ENCODE measurements at places on chromosomes 5 and 9.

DNA sequence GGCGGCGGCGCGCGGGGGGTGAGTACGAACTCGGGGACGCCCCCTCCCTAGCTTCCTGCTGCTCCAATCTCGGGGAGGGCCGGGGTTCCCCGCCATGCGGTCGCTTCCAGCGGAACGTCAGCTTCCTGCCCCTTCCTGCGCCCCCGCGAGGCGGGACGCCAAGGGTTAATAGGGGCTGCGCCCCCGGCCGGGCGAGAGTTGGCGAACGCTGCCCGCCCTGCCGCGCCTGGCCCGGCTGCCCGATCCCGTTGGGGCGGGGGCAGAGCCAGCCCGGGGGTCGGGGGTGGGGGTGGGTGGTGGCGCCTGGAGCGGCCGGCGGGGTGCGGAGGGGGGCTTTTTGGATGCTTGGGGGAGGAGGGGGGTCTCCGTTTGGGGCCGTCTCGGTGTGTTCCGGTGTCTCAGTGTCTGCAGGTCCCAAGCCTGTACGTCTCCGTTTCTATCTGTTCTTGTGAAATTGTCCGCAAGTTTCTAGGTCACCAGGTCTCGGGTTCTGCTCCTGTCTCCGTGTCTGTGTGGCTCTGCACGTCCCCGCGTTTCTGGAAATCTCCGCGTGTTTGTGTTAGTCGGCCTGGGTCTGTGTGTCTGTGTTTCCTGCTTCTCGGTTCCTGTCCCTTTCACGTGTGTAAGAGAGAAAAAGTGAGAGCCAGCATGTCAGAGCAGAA is 789 bp downstream of the COL27A1 start:
- DNase-seq: no peak

DNA sequence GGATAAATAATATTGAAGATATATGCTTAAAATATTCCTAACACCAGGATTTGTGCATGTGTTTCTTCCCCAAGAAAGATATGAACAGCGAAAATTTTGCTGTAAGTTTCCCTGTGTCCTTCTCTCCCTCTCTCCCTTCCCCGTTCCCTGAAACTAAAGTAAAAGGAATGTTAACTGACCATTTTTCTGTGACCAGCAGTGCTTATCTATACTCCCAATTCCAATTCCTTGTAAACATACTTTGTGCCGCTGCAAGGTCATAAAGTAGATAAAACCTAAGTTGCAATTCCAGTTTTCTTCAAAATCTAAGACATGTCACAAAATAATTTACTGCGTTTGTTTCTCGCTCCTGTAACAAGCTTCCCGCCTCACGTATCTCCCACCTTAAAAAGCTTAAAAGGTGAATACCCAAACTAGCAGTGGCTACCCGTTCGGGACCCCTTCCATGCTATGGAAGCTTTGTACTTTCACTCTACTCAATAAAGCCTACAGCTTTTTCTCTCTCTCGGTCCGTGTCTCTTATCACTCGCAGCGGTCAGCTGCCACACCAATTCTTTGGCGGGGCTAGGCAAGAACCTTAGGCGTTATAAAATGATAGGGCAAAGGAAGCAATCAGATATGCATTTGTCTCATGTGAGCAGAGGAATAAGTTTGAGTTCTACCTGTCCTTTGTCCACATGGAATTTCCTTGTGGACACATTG is 1798.0 kb downstream of the EFNA5 start:
- DNase-seq: no peak

DNA sequence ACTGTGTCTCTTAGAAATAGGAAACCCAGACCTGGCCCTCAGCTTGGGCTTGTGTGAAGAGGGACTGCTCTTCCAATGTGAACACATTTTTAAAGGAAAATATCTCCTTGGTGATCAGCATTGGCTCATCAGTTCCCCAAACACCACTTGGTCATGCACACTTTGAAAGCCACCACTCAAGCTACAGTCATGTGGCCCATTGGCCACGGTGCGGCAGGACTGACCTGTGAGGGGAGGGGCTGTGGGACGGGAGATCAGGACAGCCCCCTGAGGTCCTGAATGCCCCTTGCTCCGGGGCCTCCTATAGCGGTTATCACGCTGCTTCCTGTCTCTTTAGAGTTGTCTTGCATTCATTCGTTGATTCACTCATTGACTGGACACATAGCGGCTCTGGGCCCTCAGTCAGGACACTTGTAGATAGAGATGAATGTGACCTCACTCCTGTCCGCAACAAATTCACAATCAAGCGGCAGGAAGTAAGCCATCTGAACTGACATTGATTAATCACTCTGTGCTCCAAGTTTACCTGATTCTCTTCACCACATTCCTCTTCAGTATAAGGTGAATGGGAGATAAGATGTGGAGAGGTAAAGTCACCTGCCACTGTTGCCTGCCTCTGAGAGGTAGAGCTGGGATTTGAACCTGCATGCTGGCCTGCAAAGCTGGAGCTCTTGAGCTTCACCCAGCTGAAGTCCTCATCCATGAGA is 73.1 kb downstream of the COL15A1 start:
- no peak for DNase-seq

DNA sequence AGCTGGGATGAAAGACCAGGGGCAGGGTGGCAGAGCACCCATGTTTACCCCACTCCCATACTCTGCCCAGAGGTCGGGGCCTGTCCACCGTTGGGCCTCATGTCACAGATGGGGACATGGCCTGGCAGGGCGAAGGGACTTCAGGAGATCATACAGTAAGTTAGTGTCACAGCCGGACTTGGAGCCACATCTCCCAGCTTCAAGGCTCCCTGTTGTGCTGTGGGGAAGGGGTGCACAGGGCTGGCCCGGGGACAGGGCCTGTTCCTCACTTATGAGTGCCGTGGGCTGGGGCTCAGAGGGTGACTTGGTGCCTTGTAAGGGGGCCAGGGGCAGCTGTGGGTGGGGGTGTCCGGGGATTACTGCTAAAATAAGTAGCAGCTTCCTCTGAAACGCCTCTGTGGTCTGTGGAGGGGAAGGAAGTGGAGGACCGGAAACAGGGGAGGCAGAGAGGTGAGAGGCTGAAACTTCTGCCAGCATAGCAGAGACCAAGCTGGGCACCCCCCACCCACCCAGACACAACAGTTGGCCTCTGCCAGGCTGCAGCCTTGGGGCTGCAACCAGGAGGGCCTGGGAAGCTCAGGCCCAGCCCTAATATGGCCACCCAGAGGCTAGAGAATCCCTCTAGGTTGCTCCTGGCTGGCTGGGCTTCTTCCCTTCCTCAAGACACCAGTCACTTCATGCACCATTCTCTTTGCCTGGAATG is 41.1 kb upstream of the NEK6 start:
- no peak for DNase-seq

DNA sequence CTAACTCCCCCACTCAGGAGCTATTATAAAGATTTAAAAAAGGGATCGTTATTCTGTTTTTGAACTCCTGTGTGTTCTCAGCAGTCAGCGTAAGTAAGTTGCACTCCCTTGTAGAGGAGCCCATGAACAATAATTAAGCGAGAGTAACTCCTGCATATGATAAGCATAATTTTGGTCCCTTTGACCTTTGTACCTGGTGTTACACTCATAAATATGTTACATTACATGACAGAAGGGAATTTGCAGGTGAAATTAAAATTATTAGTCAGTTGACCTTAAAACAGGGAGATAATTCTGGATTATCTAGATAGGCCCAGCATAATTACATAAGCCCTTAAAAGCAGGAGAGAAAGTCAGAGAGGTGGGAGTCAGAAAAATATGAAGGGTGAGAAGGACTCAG is 197.3 kb downstream of the KCTD16 start:
- DNase-seq: no peak

DNA sequence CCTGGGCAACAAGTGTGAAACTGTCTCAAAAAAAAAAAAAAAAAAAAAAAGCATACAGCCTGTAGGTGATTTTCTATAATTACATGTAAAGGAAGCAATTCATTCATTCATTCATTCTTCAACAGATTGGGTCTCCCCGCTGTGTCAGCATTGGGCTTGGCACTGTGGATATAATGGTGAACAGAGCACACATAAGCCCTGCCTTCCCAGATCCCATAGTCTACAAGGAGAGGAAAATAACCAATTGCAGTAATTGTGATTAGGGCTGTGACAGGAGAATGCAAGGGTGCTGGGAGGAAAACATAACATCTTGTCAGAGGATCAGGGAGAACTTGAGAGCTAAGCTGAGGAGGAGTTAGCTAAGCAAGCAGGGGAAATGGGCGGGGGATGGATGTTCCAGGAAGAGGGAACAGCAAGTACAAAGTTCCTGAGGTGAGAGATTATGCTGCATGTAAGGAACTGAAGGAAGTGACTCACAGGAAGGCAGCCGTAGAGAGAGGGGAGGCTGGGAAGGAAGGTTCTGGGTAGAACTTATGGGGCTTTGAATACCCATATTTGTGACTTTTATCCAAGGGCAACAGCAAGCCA is 24.0 kb upstream of the KLF9 start:
- peak; percentile 28 for DNase-seq

GRCh38 chr9:126217250-126217653 is 109.4 kb upstream of the MVB12B start:
- no peak for DNase-seq

GRCh38 chr5:135147294-135148090 is 113.5 kb upstream of the PITX1 start:
- no peak for DNase-seq

GRCh38 chr5:88691230-88691582 is 191.8 kb downstream of the MEF2C start:
- no peak for DNase-seq

- DNase-seq: no peak
Measured at GRCh38 chr5:78611126-78611605, 37.4 kb downstream of the LHFPL2 start.

GRCh38 chr5:172455511-172456061 is 1.3 kb upstream of the SH3PXD2B start:
- DNase-seq: peak; percentile 56

GRCh38 chr9:120556775-120557174 is 23.2 kb downstream of the CDK5RAP2 start:
- DNase-seq: no peak

- no peak for DNase-seq
Measured at GRCh38 chr5:54171645-54172384, 138.6 kb downstream of the ARL15 start.

DNA sequence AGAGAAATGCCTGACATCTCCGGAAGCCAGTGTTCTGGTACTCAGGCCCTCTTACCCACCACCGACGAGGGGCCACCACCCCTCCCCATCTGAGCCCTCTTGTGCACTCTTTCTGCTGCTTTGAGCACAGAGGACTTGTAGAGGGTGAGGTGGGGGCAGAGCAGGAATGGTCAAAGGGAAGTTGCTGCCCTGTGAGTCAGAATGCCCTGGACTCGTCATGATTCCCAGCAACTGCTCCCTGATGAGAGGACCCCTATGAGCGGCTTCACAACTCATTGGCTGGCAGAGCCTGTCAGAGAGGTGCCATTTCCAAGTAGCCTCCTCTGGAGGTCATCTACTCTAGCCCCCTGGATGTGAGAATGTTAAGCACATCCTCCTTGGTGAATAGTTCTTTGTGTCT is 845 bp downstream of the ECSCR start:
- peak; percentile 49 for DNase-seq

DNA sequence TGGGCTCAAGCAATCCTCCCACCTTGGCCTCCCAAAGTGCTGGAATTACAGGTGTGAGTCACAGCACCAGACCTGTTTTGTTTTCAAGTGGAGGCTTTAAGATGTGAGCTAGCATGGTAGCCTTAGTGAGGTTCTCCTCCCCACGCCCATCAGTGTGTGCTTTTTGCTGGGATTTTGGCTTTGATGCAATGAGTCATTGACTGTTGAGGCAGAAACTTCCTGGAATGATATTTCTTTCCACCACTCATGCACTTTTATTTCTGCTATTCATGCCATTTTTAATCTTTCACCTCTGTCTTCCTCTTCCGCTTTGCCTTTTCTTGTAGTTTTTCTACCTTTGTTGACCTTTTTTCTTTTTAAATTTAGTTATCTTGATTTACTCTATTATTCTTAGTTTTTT is 4.2 kb upstream of the NFIL3 start:
- peak; percentile 63 for DNase-seq

DNA sequence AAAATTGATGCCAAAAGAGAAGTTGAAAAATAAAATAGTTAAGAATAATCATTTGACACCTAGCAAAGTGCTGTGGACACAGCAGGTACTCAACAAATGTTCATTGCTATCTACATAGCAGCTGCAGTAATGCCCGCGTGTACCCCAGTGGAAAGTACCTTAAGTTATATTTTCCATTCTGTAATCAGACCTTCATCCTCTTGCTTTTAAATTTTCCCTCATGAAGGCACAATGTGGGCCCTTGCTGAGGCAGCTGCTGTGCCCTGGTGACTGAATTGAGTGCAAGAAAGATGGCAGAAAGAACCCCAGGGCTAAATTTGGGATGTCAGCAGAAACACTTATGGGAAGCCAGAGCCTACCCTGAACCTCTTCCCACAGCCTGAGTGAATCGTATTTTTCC is 65.9 kb downstream of the CYFIP2 start:
- no peak for DNase-seq
